Left lobe of liver (tissue), 2 donors: ENCODE measurements at places on chromosomes 2 and 18.

DNA sequence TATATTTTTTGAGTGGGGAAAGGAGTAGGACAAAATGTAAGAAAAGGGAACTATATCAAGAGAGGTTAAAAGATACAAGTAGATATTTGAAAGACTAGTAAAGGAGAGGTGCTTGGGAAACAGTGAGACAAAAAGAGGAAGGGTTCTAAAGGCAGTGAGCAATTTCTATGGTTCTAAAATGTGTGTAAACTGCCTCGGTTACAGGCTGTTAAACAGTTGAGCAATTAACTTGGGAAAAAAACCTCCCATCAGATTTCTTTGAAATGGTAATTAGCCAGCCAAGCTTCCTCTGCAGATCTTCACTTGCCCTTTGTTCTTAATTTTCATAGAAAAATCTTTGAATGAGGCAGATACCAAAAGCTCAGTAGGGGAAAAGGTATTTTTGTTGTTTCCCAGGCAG lies 238.7 kb upstream of the KCNH7 start:
- DNase-seq = no peak

- DNase-seq = no peak
Measured at GRCh38 chr2:120863146-120863545, 127.5 kb downstream of the GLI2 start.

DNA sequence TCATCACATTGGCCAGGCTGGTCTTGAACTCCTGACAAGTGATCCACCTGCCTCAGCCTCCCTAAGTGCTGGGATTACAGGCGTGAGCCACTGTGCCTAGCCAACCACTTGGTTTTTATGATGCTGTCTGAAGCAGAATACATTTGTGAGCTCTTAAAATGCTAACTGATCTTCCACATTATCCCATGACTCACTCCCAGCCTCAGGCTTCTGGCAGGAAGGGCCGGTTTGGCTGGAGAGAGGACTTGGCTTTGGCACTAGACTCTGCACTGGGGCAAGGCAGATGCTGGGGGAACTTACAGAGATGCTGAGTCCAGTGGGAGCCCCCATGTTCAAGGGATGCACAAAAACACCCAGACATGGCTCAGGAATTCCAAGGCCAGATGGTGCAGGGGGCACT lies 40.5 kb upstream of the SH3BP4 start:
- DNase-seq = no peak

GRCh38 chr2:185796758-185797157 lies 58.2 kb downstream of the FSIP2 start:
- no peak for DNase-seq

DNA sequence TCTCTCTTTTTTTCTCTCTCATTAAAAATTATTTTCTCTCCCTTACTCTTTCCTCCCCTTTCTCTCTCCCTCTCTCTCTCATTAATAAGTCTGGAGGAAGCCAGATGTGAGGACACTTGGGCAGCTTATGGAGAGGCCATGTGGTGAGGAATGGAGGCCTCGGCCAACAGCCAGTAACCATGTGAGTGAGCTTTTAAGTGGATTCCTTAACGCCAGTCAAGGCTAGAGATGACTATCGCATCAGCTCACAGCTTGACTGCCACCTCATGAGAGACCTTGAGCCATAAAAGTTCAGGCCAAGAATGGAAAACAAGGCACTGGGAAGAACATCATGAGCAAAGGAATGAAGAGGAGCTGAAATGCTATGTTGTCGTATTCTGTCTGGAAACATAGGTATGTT lies 39.1 kb downstream of the ETAA1 start:
- DNase-seq = no peak

DNA sequence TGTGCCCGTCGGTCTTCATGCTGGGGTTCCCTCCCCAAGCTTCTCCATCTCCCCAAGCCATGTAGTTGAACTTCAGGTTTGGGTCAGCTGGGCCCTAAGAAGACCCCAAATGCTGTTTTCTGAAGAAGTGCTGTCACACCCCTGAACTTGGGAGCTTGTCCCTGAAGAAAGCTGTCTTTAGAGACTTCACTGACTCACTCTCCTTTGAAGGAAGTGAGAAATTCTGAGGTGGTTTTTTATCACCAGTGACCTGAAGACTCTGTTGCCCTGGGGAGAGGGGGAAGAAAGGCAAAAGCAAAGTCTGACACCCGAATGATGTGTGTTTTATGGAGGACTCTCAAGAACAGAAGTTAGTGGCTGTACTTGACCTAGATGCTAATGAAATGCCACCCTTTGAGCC lies 83.6 kb upstream of the BCL2L11 start:
- DNase-seq = no peak

GRCh38 chr2:70523996-70524965 lies 29.3 kb downstream of the TGFA start:
- DNase-seq = no peak

- DNase-seq = no peak
Measured at GRCh38 chr2:208511016-208511415, 104.4 kb downstream of the PTH2R start.

DNA sequence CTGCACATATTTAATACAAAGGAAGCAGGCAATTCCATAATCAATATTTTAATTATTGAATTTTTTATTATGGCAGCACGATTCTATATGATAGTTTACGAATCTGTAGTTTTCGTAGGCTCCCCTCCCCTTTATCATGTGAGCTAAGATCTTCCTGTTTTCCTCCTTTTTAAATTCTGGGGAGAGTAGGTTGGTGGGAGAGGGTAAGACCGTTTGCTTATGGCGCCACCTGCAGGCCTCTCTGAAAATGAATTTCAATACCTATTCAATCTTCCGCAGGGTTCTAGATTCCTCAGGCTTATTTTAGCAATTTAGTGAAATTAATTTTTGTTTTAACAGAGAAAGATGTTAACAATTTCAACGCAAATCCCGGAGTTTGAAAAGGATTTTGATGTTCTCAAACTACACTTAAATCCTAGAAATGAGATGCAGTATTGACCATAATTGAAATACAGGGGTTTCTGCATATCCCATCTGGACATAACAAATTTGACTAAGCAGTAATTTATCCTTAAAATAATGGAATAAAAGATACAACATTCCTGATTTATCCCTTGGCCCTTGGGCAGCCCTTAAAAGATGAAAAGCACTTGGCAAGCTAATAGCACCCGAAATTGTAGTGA lies 12.8 kb upstream of the GBX2 start:
- DNase-seq = no peak

- DNase-seq = no peak
Measured at GRCh38 chr2:220628252-220628651, 943.9 kb downstream of the EPHA4 start.

DNA sequence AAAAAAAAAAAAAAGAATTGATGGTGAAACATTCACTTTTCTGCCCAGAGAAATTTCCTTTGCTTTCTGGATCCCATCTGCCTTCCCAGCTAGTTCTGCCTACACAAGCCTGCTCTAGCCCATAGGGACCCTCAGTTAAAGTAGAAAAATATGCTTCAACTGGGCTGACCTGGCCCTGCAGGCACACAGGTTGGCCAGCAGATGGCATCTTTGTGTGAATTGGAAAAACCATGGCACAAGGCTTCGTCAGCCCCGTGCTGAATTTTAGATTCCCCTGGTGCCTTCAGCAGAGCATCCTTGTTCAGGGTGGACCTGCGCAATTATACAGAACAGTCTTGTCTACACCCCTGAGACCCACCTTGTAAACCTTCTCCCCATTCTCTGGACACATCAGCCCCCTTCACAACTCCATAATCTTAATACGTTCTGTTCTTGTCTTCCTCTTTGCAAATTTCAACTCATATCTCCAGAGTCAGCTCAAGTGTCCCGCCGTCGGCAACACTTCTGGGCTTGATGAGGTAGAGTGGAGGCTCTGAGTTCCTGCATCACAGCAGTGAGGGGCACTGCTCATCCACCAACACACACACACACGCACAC lies 114.5 kb downstream of the INSIG2 start:
- no peak for DNase-seq

DNA sequence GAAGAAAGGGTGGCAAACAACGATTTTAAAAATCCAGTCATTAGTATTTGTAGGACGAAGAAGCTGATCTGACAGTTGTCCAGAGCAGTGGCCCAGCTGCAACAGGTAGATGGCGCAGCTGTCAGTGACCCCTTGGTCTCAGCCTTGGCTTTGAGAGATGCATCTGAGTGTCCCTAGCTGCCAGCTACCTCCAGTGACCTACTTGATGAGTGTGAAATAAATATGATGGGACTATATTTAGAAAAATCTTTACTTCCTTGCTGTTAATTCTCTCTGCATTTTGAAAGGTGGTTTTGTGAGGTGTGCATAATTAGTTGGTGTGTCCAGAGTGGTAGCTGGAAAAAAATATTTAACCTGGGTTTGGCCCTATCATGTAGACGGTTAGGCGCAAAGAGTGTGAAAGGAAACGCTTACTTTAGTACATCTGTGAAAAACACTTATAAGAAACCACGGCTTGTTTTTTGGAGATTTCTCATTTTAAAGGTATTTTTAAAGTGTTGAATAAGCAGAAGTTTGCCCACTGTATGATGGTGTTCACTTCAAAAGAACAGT lies 963 bp downstream of the INPP1 start:
- DNase-seq = peak; percentile 82
